ENCODE measurements at places on chromosomes 7 and 10.

- DNase-seq: no peak
These were observed 65.6 kb downstream of the POM121L12 start for GRCh38 chr7:53101026-53101425.

- DNase-seq: no peak
These were observed 304.9 kb upstream of the KAT6B start for GRCh38 chr10:74521526-74521925.

DNA sequence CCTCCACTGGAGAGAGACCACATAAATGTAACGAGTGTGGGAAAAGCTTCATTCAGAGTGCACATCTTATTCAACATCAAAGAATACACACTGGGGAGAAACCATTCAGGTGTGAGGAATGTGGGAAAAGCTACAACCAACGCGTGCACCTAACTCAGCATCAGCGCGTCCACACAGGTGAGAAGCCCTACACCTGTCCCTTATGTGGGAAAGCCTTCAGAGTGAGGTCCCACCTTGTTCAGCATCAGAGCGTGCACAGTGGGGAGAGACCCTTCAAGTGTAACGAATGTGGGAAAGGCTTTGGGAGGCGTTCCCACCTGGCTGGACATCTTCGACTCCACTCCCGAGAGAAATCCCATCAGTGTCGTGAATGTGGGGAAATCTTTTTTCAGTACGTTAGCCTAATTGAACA, 20.6 kb downstream of the FAM200A start:
- DNase-seq: no peak

DNA sequence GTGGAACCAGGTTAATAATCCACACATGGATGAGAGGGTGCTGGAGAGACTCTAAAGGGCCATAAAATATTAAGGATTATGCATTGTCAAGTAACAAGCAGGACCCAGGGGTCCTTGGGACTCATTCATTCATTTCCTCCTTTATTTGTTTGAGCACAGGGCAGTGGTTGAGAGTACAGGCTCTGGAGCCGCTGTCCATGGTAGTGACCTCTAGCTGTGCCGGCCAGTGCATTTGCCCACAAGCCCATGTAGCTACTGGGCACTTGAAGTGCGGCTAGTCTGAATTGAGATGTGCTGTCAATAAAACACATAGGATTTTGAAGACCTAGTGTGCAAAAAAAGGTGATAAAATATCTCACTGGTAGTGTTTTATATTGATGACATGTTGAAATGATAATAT, 137.6 kb downstream of the C10orf105 start:
- peak; percentile 41 for DNase-seq

DNA sequence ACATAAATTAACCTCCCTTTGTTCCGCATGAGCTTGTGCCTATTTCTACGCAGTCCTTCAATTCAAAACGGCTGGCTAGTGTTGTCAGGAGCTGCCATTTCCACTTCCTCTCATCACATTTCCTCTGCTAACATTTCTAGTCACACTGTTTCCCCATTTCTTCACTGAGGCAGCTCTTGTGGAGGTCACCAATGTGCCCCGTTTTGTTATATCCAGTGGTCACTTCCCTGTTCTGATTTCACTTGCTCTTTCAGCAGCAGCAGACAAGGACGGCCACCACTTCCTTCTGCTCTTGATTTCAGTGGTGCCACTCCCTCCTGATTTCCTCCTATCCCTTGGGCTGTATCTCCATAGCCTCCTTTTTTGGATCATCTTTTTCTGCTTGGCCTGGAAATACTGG, 64.8 kb upstream of the SEC61G start:
- no peak for DNase-seq

- DNase-seq: no peak
These were observed 15.4 kb downstream of the SEC24C start for GRCh38 chr10:73759512-73760115.

- DNase-seq: no peak
These were observed 61.6 kb upstream of the MRLN start for GRCh38 chr10:59814878-59815277.

DNA sequence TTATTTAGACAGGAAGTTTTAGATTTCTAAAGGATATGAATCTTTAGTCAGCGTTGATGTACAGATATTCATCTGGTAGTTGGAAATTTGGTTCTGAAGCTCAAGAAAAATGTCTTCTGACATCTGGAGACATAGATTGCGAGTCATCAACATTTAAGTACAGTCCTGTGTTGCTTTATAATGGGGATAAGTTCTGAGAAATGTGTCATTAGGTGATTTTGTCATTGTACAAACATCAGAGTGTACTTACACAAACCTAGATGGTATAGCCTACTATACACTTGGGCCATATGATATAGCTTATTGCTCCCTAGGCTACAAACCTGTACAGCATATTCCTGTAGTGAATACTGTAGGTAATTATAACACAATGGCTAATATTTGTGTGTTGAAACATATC, 49.6 kb upstream of the UBN2 start:
- DNase-seq: no peak

GRCh38 chr7:43037531-43037930, 74.9 kb upstream of the HECW1 start:
- DNase-seq: no peak

DNA sequence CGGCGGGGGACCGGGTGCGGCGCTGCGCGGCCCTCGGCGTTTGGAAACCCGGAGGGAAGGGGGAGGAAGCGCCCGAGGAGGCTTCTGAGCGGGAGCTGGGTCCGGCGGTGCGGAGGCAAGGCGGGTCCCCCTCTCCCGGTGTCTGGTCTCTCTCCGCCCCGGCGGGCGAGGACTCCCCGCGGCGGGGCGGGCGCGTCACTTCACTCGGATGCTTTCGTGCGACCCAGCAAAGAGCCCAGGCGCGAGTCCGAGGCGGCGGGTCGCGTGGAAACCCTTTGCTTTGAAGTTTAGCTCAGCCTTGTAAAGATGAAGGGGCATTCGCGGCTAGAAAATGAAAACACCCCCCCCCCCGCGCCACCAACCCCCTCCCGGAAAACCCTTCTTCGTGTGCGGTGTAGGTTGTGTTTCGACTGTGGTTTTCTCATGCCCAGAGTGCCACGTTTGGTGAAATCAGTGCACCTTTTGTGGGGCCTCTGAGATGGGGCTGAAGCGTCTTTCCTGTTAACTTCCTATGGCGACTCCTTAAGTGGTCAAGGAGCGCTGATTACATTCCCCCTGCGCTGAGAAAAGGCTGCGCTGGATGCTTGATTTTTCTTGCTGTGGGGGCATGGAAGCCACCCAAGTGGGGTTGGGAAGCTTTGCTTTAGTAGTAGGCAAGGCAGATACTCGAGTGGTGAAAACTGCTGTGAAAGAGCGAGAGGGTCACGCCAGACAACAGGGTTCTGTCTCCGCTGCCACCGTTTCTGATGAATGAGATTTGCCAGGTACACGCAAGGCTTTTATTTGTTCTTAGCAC, 876 bp downstream of the GNAI1 start:
- DNase-seq: no peak

- DNase-seq: no peak
These were observed 571.0 kb downstream of the ARL4A start for GRCh38 chr7:13258386-13258785.

- DNase-seq: no peak
These were observed 36.7 kb upstream of the HDAC9 start for GRCh38 chr7:18458830-18459229.

- no peak for DNase-seq
These were observed 396.9 kb upstream of the NRP1 start for GRCh38 chr10:33731322-33731721.

DNA sequence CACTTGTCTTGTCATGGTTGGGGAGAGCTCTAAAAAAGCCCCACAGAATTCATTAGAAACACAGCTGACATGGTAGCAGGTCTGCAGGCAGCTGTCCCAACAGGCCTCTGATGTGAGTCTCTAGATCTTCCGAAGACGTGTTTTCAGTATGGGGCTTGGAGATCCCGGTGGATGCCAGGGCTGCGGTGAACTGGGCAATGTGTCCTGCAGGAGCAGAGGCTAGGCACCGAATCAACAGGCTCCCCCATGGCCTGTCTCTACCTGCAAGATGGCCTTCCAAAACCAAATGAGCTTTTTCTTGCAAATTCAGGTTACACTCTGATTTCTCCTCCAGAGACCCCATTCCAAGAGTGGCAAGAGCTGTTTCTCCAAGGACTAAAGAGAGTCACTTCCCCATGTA, 2.9 kb downstream of the CPXM2 start:
- no peak for DNase-seq

GRCh38 chr7:74507538-74508319, 54.0 kb downstream of the GTF2IRD1 start:
- no peak for DNase-seq

DNA sequence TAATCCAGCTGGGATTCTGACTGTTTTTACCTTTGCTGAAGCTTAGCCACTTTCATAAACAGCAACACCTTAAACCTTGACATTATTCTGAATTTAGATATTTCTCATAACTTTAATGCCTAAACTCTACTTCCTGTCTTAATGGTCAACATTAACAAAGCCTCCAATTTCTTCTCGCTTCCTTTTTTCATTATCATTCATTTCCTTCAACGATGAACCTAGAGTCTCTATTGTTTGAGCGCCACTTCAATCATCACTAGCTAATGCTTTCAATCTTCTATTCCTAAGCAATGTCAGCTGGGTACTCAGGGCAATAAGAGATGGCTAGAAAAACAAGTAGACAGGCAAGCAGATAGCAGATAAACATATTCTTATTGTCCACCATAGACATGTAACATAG, 96.6 kb upstream of the TMEM196 start:
- no peak for DNase-seq

GRCh38 chr10:4351723-4352413, 474.1 kb upstream of the AKR1E2 start:
- no peak for DNase-seq

DNA sequence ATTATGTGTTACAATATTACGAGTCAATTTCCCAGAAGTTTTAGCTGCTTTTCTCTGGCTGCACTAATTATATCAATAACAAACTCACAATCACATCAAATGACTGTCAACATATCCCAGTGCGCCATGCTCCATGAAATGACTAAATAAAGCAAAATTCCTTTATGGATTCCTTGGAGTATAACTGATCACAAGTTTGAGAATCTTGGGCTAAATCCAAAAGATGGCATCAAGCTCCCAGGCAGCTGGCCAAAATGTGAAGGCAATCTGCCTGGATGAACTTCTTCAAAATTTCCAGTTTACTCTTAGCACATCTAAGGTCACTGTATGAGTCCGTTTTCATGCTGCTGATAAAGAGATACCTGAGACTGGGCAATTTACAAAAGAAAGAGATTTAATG, 210.8 kb downstream of the CCSER2 start:
- DNase-seq: no peak

DNA sequence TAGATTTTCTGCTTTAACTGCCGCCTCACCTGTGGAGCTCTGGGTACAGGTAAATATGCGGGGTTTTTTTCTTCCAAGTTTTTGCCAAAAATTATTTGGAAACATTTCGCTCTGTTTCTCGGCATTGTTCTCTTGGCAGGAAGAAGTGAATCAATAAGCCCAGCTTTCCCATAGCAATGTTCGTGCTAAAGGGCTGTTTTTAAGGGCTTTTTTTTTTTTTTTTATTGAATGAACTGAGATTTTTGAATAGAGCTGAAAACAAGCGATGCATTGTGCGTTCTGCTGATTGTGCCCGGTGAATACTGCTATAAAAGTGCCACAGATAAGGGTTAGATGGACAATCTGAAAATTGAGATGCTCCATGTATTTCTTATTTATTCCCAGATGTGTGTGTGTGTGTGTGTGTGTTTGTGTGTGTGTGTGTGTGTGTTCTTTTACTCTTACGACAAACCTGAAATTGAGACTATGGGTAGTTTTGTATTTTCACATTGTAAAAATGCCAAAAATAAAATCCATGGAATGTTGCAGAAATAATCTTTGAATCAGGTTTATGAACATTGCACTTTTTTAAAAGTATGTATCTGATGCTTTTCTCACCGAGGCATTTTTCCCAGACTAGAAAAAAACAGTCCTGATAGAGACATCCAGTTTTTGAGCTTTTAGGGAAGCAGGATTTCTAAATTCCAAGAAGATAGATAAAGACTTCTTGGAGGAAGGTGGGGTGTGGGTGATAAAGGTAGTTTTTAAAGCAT, 30.5 kb downstream of the KIAA1217 start:
- no peak for DNase-seq

GRCh38 chr10:114087655-114088054, 44.0 kb downstream of the ADRB1 start:
- no peak for DNase-seq

GRCh38 chr7:87317691-87318245, 27.7 kb upstream of the CROT start:
- DNase-seq: no peak

DNA sequence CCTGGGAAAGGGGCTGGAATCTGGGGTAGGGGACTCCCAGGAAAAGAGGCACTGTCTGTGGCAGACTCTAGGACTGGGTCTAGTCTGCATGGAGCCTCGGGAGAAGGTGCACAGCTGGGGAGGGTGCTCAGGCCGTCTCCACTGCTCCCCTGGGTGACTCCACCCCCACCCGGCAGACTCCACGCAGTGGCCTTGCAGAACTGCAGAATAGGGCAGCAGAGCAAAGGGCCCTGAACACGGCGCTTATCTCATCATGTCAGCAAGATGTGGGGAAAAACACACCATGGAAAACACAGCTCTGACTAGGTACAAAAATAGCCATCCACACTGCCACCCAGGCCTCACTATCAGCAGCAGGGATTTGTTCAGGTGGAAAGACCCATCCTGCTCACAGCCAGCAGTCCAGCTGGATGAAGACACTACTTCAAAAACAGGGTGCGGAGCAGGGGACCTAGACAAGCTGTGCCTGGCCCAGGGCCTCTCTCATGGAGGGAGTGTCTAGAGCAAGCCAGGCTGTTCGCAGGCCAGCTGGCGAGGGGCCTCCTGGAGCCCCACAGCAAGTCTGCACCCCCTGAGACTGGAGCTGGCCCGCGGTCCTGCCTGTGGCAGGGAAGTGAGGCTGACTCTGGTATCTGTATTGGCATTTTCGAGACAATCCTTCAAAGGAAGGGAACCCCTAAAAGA, 11.7 kb downstream of the MAT1A start:
- DNase-seq: no peak

DNA sequence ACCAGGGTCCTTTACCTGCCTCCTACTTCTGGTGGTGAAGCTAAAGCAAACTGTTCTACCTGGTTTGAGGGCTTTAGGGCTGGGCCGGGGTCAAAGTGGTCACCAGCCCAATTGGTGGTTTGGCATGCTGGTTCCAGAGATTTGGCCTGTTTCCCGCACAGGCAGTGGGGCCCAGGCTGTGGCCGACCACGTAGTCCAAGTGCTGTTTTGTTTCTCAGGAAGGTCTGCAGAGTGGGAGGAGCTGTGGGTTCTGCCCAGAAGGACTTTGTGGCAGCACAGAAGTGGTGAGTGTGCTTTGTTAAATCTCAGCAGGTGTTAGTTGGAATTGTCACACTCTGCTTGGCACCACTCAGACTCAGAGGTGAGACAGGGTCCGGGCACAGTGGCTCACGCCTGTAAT, 85.8 kb downstream of the MKX start:
- no peak for DNase-seq

DNA sequence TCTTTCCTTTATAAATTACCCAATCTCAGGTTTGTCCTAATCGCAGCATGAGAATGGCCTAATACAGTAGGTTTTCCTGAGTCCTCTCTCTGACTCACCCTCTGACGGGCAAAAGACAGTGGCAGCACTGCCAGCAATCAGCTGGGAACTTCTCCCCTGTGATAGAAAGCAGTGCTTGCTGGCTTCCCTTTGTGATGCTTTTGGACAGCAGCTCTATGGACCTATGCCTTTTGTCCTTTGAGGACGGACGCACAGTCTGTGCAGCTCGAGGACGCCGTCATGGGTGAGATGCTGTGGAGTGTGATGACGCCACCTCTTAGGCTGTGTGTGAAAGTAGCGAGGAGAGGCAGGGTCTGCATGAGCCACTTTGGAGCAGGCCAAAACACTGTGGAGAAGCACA, 68.8 kb downstream of the KIAA1217 start:
- no peak for DNase-seq
